Tibial nerve (tissue), 4 donors: ENCODE measurements at places on chromosomes 13 and 19.

DNA sequence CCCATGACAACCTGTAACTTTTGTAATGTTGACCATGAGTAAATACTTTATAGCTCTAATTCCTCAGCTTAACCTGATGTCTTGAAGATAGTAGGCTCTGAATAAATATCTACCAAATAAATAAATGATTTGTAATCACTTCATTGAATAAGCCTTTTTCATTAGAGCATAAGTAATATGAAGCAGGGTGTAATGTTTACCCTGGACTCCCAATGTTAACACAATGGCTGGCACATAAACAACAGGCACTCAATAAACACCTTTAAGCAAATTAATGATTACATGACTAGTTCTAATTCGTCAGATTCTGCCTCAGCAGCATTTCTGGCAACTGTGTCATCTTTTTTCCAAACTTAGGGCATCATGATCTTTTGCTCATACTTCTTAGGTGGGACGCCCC lies 396.3 kb downstream of the LIG4 start:
- no peak for DNase-seq

- no peak for DNase-seq
These were observed 242.1 kb downstream of the DACH1 start for GRCh38 chr13:71624653-71625600.

- DNase-seq: no peak
These were observed 145.9 kb downstream of the NUFIP1 start for GRCh38 chr13:44843403-44843802.

- DNase-seq: no peak
These were observed 422.1 kb downstream of the COG6 start for GRCh38 chr13:40077396-40078027.

DNA sequence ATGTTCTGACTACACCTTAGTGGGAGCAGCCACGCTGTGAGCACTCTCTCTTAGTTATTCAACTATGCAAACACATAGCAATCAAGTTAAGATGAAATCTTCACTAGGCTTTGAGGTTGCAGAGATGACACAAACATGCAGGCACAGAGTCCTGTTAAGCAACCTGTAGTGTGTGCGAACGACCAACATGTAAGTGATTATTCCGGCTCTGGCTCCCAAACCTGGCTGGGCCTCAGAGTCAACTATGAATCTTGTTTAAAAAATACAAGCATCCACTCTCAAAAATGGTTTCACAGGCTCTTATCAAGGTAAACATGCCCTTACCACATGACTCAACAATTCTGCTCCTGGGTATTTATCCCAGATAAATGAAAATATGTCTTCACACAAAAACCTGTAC lies 91.4 kb downstream of the IRS2 start:
- DNase-seq: no peak

GRCh38 chr13:97537110-97537509 lies 103.1 kb downstream of the RAP2A start:
- DNase-seq: no peak

DNA sequence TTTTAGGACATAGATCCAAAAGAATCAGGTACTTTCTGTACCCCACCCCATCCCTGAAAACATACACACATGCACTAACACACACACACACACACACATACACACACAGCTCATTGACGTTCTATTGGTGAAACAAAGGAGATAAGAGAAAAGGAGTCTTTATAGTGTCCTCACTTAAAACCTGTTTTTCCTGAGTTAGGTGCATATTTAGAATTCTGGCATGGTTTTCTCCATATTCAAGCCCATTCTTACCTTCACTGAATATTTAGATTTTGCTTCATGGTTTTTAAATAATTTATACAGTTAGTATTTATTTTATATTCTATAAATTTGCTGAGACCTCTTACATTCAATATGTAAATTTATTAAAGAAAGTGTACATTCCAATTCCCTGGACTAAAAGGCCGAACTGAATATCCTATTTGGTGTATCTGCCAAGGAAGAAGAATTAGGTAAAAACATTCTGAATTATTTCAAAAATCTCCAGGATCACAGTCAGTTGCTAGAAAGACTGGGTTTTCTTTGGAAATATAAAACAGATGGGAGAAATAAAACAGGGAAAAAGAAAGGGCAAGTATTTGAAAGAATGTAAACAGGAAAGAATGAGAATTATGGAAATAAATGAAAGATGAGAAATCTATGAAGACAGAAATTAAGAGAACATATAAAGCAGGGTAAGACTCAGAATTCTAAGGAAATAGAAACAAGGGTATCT lies 556.2 kb downstream of the KCTD12 start:
- no peak for DNase-seq

GRCh38 chr19:29650772-29651387 lies 14.4 kb upstream of the PLEKHF1 start:
- DNase-seq: no peak

GRCh38 chr13:99892196-99892613 lies 79.4 kb downstream of the ZIC5 start:
- no peak for DNase-seq

DNA sequence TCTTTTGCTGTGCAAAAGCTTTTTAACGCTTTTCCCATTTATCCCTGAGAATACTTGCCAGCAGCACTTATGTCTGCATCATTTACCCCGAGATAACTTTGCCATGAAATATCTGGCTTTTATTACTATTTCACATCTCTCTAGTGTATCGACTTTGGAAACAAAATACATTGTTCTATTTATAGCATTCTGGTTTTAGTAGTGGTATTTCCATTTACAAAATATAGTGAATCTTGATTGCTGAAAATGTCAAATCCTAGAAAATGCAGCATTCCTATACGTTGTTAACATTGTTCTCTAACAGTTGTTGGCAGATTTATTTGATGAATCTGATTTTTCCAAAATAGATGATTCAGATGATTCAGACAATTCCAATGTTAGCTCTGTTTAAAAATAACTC lies 189.3 kb upstream of the SPRY2 start:
- DNase-seq: no peak

GRCh38 chr19:41701401-41702075 lies 6.9 kb upstream of the CEACAM5 start:
- no peak for DNase-seq

- no peak for DNase-seq
These were observed 3.8 kb upstream of the GARIN5A start for GRCh38 chr19:50480281-50481111.

GRCh38 chr19:33291623-33292534 lies 10.5 kb downstream of the CEBPA start:
- DNase-seq: no peak
